ENCODE measurements at places on chromosomes 2 and 18.
A peak's percentile ranks its signal among the peaks of the same experiment; 100 is the strongest.

- DNase-seq: no peak
Measured at GRCh38 chr2:55843096-55843993, 80.2 kb downstream of the EFEMP1 start.

DNA sequence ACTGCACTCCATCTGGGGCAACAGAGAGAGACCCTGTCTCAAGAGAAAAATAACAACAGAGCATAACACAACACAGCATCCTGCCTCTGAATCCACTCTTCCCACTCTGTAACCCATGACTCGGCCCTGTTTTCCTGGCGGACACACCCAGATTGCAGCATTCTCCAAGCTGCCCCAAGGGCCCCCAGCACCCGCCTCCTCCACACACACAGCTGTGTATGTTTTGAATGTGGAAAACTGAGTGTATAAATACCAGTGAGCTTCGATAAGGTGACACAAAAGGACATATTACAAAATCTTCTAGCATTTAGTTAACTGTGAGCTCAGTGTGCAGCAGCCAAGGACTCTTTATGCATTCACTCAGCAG lies 13.0 kb downstream of the IMPA2 start:
- no peak for DNase-seq

GRCh38 chr2:3302751-3303582 lies 74.7 kb downstream of the EIPR1 start:
- no peak for DNase-seq

GRCh38 chr2:86697551-86698104 lies 22.5 kb upstream of the RMND5A start:
- DNase-seq: no peak

DNA sequence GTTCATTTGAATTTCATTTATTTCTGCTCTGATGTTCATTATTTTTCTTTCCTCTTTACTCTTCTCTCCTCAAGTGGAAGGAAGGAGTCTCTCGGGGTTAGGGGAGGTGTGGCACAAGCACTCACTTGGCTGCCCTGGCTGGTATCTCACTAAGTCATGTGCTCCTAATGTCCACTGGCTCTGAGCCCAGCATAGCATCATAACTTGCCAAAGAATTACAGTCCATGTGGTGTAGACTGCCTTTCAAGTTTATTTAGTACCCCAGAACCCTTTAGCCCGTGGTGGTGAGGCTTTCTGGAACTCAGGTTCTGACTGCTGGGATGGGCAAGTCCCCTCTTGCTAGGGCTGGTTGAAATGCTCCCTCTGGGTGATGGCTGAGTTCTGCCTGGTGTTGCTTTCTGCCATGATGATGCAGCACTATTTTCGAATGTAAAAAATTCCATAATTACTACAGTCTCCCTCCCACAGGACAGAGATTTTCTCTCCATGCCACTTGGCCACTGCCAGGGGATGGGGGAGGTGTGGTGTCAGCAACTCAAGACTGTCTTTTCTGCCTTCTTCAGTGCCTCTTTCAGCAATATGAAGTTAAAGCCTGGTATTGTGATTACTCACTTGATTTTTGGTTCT lies 22.2 kb downstream of the SPAG16 start:
- no peak for DNase-seq

GRCh38 chr2:20542746-20543468 lies 96.0 kb downstream of the RHOB start:
- DNase-seq: no peak

DNA sequence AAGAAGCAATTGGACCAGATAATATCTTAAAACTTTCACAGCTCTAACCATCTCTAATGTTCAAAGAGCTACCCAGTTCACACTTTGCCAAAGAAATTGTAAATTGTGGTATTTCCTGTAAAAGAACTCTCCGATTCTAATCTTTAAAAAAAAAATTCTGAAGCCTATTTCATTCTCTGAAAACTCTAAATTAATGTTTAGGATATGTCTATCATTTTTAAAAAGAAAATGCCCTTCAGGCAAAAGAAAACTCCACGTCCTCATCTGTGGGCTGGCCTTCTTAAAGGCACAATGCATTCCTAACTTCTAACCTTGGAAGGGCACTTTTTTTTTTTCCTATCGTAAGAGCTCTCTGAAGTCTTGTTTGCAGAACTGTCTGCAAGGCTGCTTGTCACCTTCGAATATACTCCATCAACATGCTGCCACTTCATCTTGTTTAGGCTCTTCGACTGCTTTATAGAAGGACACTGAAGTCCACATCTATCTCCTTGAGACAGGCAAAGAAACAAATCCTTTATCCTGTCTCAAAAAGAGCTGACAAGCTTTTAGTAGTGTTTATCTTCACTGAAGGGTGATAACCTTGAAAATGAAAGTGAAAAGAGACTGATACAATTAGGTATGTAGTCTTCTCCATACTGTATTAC lies 124.3 kb upstream of the SLC39A10 start:
- peak; percentile 72 for DNase-seq

DNA sequence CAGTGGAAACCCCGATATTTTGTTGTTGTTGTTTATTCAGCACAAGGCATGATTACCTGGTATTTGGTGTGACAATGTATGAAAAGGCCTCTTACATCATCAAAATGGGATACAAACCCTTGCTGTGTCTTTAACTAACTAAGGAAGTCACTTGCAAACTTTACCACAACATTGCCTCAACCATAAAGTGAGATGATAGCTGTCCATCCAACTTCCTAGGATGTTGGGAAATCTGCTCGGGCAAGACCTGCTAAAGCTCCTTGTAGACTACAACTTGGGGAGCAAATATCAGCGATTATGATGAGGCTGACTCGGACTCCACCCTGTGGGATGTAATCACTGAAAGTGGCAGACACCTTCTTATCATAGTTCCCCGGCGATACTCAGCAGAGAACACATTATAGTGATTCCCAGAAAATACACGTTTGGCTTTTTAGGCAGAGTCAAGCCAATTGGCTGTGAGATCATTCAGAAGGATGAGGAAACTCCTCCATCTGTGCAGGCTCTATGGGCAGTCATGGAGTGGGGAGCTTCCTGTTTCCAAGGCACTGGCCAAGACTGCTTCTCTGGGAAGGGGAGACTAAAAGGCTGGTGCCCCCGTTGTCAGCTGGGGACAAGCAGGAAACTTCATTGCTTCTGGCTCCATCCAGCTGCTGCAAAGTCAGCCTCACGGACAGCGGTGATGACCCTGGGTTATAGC lies 289.0 kb downstream of the RNF144A start:
- DNase-seq: peak; percentile 4

DNA sequence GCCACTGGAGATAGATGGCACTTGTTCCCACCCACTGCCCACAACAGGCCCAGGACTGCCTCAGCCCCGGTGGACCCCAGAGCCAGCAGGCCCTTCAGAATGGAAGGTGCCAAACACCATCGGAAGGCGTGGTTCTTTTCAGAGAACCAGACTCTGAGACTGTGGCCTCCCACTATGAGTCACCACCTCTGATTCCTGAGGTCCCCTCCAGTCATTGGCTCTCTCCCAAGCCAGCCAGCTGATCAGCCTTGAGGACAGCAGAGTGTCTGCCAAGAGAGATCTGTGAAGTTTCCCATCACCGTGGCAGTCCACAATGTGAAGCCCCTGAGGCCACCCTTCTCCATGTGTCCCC lies 10.4 kb upstream of the MAP3K2 start:
- peak; percentile 82 for DNase-seq

DNA sequence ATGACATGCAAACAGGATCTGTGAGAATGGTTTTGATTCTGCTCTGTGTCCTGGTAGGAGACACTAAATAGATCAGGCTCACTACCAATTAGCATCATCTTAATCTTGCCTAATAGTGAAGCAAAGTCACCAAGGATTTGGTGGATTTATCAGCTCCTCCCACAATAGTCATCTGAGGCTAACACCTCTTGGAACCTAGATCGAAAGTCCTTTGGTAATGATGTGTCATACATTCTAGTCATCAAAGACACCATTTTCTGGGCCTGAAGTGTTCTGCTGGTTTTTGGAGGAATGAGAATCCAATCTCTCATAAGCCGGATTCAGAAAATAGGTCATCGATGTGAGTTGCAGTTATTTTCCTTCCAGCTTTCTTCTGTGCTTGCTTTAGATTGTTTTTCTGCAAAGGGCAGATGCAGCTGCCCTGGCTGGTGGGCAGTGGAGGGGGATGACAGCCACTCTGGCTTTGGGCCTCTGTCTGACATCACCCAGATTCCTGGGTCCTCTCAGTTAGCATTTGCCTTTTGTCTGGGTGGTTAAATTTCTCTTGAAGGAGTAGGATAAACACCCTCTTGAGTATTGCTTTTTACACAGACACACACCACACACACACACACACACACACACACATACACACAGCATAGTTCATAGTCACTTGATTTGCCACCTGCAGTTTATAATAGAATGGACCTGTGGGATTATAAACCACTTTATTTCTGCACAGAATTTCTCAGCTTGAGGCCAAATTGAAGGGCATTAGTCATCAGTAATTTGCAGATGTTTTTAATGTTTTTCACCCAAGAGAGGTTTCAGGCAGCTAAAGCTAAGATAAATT lies at the start of gene MYO3B:
TSS of gene MYO3B (plus strand) at position 198 of the 832 bp plus-strand sequence. CDS start at position 339, 141 bp downstream.
- DNase-seq: no peak

DNA sequence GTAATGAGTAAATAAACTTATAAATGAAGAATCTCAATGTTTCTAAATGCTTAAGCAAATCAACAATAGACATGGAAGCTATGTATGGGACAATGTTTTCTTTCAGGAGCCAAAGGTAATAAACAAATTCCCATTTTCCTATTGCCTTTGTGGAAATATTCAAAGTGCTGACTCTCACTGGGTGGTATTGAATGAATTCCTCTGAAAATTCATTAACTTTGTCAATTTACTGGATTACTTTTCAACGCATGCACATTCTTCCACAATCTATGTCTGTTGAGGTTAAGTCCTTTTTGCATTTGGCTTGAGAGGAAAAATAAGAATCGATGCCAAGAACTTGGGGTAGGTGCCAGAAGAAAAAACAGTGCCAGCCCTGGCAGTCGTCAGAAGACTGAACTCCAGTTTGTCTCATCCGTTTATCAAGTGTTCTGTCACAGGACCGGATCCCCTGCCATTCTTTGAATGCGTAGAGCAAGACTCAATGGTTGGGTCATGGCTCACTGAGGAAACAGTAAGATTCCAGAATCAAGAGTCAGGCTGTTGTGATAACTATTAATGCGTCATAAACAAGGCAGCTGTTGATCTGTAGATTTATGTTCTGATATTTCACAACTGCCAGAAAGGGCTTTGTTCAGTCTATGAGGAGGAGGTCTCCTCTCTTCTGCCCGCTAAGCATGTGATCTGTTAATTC lies 133.3 kb downstream of the GFPT1 start:
- DNase-seq: no peak

GRCh38 chr2:143974262-143974661 lies 545.7 kb downstream of the ZEB2 start:
- no peak for DNase-seq

GRCh38 chr18:1006304-1006703 lies 101.6 kb downstream of the ADCYAP1 start:
- DNase-seq: no peak

DNA sequence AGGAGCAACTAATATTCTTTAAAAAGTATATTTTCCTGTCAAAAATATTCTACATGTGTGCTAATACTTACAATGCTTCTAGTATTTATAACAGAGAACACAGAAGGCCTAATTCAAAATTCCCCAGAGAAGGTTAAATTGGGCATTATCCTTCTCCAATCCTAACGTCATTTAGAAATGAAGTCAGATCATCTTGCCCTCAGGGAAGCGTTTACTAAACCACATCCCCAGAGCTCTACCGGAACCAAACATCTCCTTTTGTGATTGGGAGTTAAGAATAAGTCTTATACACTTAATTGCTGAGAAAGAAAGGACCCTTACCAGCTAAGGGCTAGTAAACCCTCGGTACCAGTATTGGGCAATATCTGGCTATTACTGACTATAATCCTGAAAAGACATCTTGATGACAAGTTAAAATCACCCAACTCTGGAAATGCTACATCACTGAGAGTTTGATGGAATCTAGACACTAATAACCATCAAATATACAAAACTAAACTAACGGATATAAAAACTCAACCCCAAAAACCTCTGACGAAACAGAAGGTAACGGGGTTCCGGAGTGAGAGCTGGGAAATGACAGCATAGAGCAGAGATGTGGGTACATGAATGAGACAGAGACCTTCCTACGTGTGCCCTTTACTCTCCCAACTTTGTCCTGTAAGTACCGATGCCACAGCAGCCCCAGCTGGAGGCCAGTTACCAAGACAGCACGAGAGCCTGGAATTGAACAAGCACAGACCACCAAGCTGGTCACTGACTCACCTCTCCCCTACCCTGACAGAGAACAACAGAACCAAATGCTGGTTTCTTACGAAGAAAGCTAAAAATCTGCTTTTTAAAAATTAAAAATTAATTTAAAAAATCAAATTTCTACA lies 35.0 kb downstream of the WDSUB1 start:
- DNase-seq: no peak

- no peak for DNase-seq
Measured at GRCh38 chr18:33745151-33745795, 167.3 kb downstream of the ASXL3 start.

- DNase-seq: no peak
Measured at GRCh38 chr18:73258375-73259087, 390.7 kb upstream of the NETO1 start.

DNA sequence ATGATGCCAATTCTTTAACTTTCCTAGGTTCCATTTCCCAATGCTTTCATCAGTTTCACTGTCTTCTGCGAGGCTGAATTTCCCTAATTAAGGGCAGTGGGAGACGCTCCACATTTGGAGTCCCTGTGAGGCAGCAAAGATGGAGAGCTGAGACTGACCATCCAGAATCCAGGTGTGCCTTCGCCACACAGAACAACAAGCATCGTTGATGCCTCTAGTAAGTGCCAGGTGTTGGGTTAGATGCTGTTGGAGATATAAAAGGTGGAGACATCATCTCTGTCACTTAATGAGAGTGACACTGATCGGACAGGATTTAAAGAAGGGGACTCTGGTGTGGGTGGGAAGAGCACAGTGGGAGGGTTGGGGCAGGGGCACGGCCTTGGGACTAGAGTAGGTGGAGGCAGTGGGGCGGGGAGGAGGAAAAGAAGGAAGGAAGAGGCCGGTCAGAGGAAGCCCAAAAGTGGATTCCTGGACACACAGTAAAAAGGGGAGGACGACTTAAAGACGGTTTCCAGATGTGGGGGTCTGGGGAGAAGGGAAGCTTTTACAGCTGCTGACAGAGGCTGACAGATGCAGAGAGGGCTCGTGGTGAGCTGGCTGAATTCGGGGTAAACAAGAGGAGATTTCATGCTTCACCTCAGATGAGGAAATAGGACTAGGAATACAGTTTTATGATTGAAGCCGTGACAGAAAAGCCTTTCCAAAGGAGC lies 113.0 kb downstream of the BCL2 start:
- no peak for DNase-seq

GRCh38 chr2:241087420-241088268 lies 14.4 kb downstream of the MTERF4 start:
- no peak for DNase-seq

DNA sequence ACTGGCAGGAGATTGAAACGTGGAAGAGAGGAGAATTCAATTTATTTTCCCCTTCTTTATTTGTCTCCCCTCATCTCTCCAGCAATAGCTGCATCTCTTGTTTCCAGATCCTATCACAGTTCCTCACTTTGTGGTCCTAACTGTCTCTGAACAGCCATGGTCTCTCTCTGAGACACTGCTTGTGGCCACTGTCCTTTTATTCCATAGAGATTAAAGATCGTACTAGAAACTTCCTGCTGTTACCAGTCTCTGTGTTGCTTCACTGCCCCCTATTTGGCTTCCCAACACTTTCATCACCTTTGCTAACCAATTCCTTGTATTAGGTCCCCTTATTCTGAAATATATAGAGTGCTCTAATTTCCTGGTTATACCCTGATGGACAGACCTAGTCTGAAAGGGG lies 48.9 kb upstream of the CAVIN2 start:
- DNase-seq: no peak

All from NB4 (cell line).